ENCODE measurements at places on chromosomes 2 and 18.

- DNase-seq = no peak
- H3K36me3 ChIP-seq = no peaks in the 10 kb centered on the region
- H3K27ac ChIP-seq = peak overlapping the region; percentile 93
- H3K4me1 ChIP-seq = peaks cover 44% of the 10 kb centered on the region
Observed at GRCh38 chr2:11466307-11467128, 557 bp upstream of the E2F6 start.

GRCh38 chr2:63051042-63051794 is 588 bp downstream of the OTX1 start:
- H3K4me3 ChIP-seq = peak overlapping the region; percentile 60
- peaks cover 75% of the 10 kb centered on the region for H3K4me1 ChIP-seq
- no peak overlapping the region for H3K27ac ChIP-seq

- H3K27ac ChIP-seq = peak overlapping the region; percentile 41
- peak; percentile 52 for DNase-seq
- no peaks in the 10 kb centered on the region for H3K36me3 ChIP-seq
- peaks cover 23% of the 10 kb centered on the region for H3K4me1 ChIP-seq
Observed at GRCh38 chr2:152505495-152505906, 170.5 kb downstream of the FMNL2 start.

DNA sequence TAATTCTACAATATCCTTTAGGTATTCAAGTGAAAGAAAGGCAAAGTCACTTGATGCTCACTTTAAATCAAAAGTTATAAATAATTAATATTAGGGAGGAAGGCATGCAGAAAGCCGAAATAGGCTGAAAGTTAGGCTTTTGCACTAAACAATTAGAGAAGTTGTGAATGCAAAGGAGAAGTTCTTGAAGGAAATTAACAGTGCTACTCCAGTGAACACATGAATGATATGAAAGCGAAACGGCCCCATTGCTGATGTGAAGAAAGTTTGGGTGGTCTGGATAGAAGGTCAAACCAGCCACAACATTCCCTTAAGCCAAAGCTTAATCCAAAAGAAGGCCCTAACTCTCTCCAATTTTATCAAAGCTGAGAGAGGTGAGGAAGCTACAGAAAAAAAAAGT is 103.1 kb upstream of the CXCR4 start:
- H3K27ac ChIP-seq = no peak overlapping the region
- H3K4me3 ChIP-seq = no peak overlapping the region
- no peaks in the 10 kb centered on the region for H3K36me3 ChIP-seq
- H3K27me3 ChIP-seq = no peaks in the 10 kb centered on the region
- no peaks in the 10 kb centered on the region for H3K4me1 ChIP-seq

GRCh38 chr18:7237673-7238272 is 6.9 kb downstream of the LRRC30 start:
- no peak overlapping the region for H3K27ac ChIP-seq
- no peak for DNase-seq
- H3K4me1 ChIP-seq = peaks cover 21% of the 10 kb centered on the region
- no peak overlapping the region for H3K4me3 ChIP-seq
- H3K27me3 ChIP-seq = no peaks in the 10 kb centered on the region

GRCh38 chr18:8177330-8178016 is 431.8 kb upstream of the RAB12 start:
- peaks cover 28% of the 10 kb centered on the region for H3K4me1 ChIP-seq
- DNase-seq = no peak
- no peaks in the 10 kb centered on the region for H3K27me3 ChIP-seq
- no peak overlapping the region for H3K4me3 ChIP-seq
- peak overlapping the region; percentile 31 for H3K27ac ChIP-seq

DNA sequence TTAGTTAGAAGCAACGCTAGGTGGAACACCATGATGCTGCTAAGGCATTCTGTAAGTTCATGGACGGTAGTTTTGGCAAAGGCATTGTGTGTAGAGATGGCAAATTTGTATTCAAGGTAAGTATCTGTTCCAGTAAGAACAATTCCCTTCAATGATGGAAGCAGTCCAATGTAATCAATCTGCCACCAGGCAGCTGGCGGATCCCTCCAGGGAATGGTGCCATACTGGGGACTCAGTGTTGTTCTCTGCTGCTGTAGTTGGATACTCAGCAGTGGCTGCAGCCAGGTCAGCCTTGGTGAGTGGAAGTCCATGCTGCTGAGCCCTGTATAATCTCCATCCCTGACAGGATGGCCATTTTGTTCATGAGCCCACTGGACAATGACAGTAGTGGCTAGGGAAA is 62.8 kb downstream of the ARL6IP6 start:
- no peak overlapping the region for H3K4me3 ChIP-seq
- H3K27me3 ChIP-seq = no peaks in the 10 kb centered on the region
- no peak for DNase-seq
- no peaks in the 10 kb centered on the region for H3K36me3 ChIP-seq
- no peaks in the 10 kb centered on the region for H3K4me1 ChIP-seq

- no peak overlapping the region for H3K27ac ChIP-seq
- H3K27me3 ChIP-seq = no peaks in the 10 kb centered on the region
- no peaks in the 10 kb centered on the region for H3K4me1 ChIP-seq
- no peak for DNase-seq
Observed at GRCh38 chr2:206001912-206002311, 84.1 kb downstream of the INO80D start.

DNA sequence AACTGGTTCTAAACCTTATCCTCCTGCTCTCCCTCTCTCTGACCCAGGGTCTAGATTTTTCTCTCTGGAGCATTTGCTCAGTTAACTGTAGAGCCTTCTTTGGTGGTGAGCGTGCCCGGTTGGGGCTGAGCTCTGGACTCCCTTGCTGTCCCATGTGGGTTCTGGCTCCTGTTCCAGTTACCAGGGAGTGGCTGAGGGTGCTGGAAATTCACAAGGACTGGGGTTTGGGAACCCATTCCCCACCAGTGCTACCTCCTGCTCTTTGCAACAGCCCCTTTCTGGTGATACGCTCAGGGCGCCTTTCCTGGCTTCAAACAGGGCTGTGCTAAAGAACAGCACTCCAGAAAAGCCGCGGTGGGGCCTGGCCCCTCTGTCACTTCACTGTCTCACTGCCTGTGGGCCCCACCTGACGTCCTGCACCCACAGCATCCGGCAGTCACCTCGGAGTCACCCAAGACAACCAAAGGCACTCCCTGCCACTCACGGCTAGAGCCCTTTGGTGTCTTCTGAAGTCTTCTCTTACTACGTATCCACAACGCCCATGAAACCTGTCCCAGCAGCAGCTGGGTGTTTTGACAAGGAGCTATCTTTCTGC is 41.3 kb downstream of the CAPN13 start:
- H3K27me3 ChIP-seq = no peaks in the 10 kb centered on the region
- no peak overlapping the region for H3K4me3 ChIP-seq
- no peak overlapping the region for H3K27ac ChIP-seq
- DNase-seq = no peak
- no peaks in the 10 kb centered on the region for H3K4me1 ChIP-seq
- H3K36me3 ChIP-seq = no peaks in the 10 kb centered on the region

GRCh38 chr2:141199711-141200110 is 931.1 kb downstream of the LRP1B start:
- H3K4me3 ChIP-seq = no peak overlapping the region
- no peaks in the 10 kb centered on the region for H3K4me1 ChIP-seq
- H3K36me3 ChIP-seq = no peaks in the 10 kb centered on the region
- no peaks in the 10 kb centered on the region for H3K27me3 ChIP-seq

GRCh38 chr2:43142921-43143438 is 83.4 kb downstream of the ZFP36L2 start:
- H3K27ac ChIP-seq = no peak overlapping the region
- no peak overlapping the region for H3K4me3 ChIP-seq
- peaks cover 19% of the 10 kb centered on the region for H3K4me1 ChIP-seq
- no peak for DNase-seq
- H3K27me3 ChIP-seq = no peaks in the 10 kb centered on the region

- no peak overlapping the region for H3K4me3 ChIP-seq
- no peaks in the 10 kb centered on the region for H3K36me3 ChIP-seq
- no peak for DNase-seq
- no peaks in the 10 kb centered on the region for H3K27me3 ChIP-seq
- H3K4me1 ChIP-seq = no peaks in the 10 kb centered on the region
Observed at GRCh38 chr2:235271936-235272335, 221.9 kb upstream of the AGAP1 start.

DNA sequence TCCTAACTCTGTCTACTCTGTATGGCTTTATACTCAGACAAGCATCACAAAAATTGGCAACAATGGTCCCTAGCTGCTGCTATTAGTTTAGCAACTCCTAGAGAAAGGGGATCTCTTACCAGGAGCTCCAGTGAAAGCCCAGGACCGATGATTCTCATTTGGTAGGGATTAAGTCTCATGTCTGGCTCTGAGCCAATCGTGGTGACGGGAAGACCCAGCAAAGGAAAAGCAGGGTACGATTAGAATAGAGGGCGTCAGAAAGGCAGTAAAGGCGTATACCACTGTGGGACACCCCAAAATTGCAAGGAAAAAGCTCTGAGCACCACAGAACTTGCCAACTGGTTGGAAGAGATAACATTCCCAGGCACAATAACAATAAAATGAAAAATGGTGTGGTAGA is 129.5 kb downstream of the MTCL1 start:
- H3K4me3 ChIP-seq = no peak overlapping the region
- H3K36me3 ChIP-seq = no peaks in the 10 kb centered on the region
- no peaks in the 10 kb centered on the region for H3K27me3 ChIP-seq
- H3K4me1 ChIP-seq = no peaks in the 10 kb centered on the region

- no peak for DNase-seq
- peaks cover 64% of the 10 kb centered on the region for H3K36me3 ChIP-seq
- no peaks in the 10 kb centered on the region for H3K4me1 ChIP-seq
Observed at GRCh38 chr2:69514406-69514805, 77.2 kb upstream of the NFU1 start.

GRCh38 chr18:6509417-6509816 is 94.7 kb upstream of the L3MBTL4 start:
- H3K27ac ChIP-seq = no peak overlapping the region
- DNase-seq = no peak
- no peak overlapping the region for H3K4me3 ChIP-seq
- no peaks in the 10 kb centered on the region for H3K27me3 ChIP-seq

GRCh38 chr2:36569267-36569856 is 28.6 kb downstream of the FEZ2 start:
- H3K36me3 ChIP-seq = peaks cover 37% of the 10 kb centered on the region
- H3K4me3 ChIP-seq = no peak overlapping the region
- no peak for DNase-seq
- H3K27me3 ChIP-seq = no peaks in the 10 kb centered on the region
- H3K4me1 ChIP-seq = peaks cover 2% of the 10 kb centered on the region

GRCh38 chr2:207276858-207277257 is 111.1 kb upstream of the KLF7 start:
- no peaks in the 10 kb centered on the region for H3K36me3 ChIP-seq
- H3K27me3 ChIP-seq = no peaks in the 10 kb centered on the region
- DNase-seq = no peak
- no peaks in the 10 kb centered on the region for H3K4me1 ChIP-seq
- H3K27ac ChIP-seq = no peak overlapping the region
- H3K4me3 ChIP-seq = no peak overlapping the region

GRCh38 chr18:49352321-49352720 is 108.1 kb downstream of the DYM start:
- H3K36me3 ChIP-seq = no peaks in the 10 kb centered on the region
- no peak overlapping the region for H3K4me3 ChIP-seq
- no peak for DNase-seq
- no peaks in the 10 kb centered on the region for H3K27me3 ChIP-seq

- H3K27ac ChIP-seq = no peak overlapping the region
- no peaks in the 10 kb centered on the region for H3K36me3 ChIP-seq
- H3K27me3 ChIP-seq = no peaks in the 10 kb centered on the region
- no peaks in the 10 kb centered on the region for H3K4me1 ChIP-seq
Observed at GRCh38 chr2:180759631-180760030, 220.8 kb upstream of the UBE2E3 start.

DNA sequence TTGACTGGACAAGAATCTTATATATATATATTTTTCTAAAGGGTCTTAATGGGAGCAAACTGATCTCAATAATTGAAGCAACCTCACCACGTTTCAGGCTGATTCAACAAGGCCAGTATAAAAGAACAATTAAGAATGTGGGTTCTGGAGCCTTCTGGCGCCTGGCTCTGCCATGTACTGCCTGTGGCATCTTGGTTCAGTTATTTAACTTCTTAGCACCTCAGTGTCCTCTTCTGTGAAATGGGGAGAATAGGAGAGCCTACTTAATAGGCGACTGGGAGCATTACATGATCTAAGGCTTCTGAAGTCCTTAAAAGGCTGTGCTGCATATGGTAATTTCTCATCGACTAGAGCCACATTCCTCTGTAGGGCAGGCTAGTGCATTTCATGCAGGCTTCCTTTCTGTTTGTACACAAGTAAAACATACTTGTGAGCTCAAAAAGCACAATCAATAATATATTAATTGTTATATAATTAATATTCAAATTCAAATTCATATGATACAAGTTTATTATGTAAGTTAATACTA is 118.4 kb upstream of the LYPD1 start:
- H3K4me3 ChIP-seq = no peak overlapping the region
- H3K4me1 ChIP-seq = no peaks in the 10 kb centered on the region
- no peak overlapping the region for H3K27ac ChIP-seq
- no peaks in the 10 kb centered on the region for H3K27me3 ChIP-seq

- no peak overlapping the region for H3K4me3 ChIP-seq
- no peaks in the 10 kb centered on the region for H3K36me3 ChIP-seq
- H3K4me1 ChIP-seq = no peaks in the 10 kb centered on the region
- H3K27ac ChIP-seq = no peak overlapping the region
- no peaks in the 10 kb centered on the region for H3K27me3 ChIP-seq
Observed at GRCh38 chr2:60297296-60298005, 256.0 kb downstream of the BCL11A start.

All from heart left ventricle (tissue), 16 donors.